Activated naive CD8-positive, alpha-beta T cell treated with anti-CD3 and anti-CD28 coated beads for 36 hours (primary cell): ENCODE measurements at places on chromosomes 4 and X. TPM values are rescaled to one million over a fixed set of nuclear protein-coding genes. Genes with fewer than 3 reads are reported as not detected.

The C4orf36 gene
- total RNA-seq = not detected

The MEPE gene
- not detected for total RNA-seq

The MAGEB2 gene
- not detected for total RNA-seq

- DNase-seq = no peak
- H3K4me3 ChIP-seq = no peak overlapping the region
- H3K27ac ChIP-seq = no peak overlapping the region
- H3K36me3 ChIP-seq = no peaks in the 10 kb centered on the region
- no peaks in the 10 kb centered on the region for H3K4me1 ChIP-seq
Measured at GRCh38 chr4:155515444-155516075, 138.8 kb upstream of the MAP9 start.
